ENCODE measurements at places on chromosomes 11 and 22.

- no peak for DNase-seq
These were observed 39.8 kb upstream of the CD82 start for GRCh38 chr11:44525473-44526252.

GRCh38 chr11:69588270-69588669, 52.7 kb upstream of the CCND1 start:
- no peak for DNase-seq

GRCh38 chr11:104104664-104105063, 59.3 kb downstream of the PDGFD start:
- DNase-seq: no peak

- DNase-seq: no peak
These were observed 128.2 kb upstream of the ZBED5 start for GRCh38 chr11:10986006-10986405.

DNA sequence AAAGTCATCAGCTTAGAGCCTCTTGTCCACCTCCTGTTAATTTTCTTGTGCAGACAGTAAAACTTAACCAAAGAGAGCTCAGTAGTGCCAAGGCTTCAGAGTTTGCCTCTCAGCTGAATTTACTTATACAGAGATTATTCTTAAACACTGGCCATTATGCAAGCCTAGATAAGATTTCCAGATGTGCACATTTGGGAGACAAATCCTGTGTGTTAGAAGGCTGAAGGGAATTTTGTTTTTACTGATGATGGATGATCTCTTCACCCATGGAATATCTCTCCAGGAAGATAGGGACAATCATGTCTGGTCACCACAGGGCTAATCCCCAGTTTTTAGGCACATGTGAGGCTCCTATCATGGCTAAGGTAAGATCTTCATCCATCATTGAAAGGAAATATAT, 157.6 kb upstream of the FAT3 start:
- DNase-seq: no peak

- DNase-seq: no peak
These were observed 12.8 kb downstream of the DGCR2 start for GRCh38 chr22:19109198-19110063.

- no peak for DNase-seq
These were observed 9.8 kb upstream of the TSSC4 start for GRCh38 chr11:2390725-2391151.

DNA sequence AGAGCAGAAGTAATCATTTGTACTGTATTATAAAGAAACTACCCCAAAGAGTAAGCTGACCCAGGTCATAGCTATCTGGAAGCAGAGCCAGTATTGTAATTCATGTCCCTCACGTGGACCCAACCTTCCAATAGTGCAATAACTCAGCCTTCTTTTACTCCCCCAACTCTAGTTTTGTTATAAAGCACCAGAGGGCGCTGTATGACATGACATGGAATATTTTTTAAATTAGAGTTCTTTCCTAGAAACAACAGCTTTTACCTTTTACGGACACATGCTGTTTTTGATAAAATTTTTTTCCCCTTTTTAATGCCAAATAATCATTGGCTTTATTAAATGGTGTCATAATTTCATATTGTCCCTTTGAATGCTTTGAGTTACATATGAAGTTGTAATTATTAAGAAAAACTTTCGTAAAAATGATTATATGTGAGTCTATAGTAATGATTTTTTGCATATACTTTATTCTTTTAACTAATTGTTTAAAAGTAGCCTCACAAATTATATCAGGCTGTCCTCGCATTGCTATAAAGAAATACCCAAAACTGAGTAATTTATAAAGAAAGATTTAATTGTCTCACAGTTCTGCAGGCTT, 76.9 kb downstream of the DKK3 start:
- no peak for DNase-seq

DNA sequence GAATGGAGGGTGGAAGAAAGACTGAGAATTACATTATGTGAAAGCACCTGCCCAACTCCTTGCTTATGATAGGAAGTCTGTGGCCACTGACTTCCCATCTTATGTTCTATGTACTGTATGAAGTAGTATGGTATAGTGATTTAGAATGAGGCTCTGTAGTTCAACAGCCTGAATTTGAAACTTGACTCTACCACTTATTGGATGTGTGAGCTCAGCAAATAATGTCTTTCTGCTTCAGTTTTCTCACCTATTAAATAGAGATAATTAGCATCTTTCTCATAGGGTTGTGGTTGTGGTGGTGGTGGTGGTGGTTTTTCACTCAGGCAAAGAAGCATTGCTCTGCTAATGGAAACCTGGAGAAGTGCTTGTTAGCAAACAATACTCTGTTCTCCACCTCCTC, 121.6 kb downstream of the PAX6 start:
- DNase-seq: no peak

DNA sequence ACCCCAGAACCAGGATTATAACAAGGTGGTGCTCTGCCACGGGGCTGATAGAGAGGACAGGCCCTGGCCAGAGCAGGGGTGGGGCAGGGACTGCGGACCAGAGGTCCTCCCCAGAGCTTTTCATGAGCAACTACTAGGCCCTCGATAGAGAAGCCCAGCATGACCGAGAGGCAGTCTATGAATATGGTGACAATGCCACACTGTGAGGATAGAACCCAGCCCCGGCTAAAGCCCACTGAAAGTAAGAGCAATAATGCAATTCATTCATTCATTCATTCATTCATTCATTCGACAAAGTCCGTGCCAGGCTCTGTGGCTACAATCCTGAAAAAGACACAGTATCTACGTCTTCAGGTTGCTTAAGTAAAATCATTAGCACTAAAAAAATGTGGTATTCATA, 35.6 kb upstream of the CD5 start:
- DNase-seq: no peak

DNA sequence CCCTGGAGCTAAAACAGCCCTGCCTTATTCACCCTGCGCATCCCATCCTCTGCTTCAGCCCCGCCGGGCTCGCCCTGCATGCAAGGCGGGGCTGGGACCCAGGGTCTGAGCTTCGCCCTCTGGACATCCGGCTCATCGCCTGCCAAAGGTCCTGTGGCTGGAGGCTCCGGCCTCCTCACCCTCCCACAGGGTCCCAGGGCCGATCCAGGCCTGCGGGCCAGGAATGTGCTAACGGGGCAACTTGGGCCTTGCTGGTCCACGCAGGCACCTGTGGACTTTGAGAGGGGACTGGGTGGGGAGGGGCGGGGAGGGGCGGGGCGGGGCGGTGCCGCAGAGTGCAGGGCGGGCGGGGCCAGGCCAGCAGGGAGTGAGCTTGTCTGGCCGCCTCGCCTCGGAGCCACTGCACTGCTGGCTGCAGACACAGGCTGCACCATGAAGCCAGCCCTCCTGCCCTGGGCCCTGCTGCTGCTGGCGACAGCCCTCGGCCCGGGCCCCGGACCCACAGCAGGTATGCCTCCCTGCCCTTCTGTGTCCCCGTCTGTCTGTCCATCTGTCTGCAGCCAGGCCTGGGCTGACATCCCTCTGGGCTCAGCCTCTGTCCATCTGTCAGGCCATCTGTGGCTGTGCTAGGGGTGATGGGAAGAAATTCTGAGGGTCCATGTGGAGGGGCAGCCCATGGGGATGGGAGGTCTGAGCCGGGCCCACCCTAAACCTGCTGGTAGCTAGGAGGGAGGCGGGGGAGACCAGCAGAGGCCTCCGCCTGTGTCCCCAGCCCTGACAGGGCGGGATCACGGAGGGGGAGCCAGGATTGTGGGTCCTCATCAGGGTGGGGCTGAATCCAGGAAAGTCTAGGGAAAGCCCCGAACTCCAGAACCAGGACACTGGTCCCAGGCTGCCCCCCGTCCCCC, at the start of gene SUSD2:
TSS of gene SUSD2 (plus strand) at position 400 of the 908 bp plus-strand sequence. CDS start at position 433, 33 bp downstream.
- no peak for DNase-seq

DNA sequence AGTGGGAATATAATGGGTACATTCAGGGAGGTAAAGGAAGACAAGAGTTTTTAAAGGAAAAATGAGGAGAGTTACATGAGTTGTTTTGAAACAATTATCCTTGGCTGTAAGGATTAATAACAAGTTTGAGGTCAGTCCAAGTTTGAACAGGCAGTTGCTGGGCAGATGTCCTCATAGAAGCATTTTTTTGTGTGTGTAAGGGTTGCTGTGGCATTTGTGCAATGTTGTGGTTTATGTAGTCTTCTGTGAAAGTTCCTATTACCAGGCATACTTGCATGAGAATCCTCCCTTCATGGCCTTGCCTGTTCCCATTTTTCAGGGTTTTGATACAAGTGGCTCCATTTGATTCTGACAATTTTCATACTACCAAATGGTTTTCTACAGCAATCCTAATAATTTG, 400.2 kb downstream of the KCNA4 start:
- DNase-seq: no peak

DNA sequence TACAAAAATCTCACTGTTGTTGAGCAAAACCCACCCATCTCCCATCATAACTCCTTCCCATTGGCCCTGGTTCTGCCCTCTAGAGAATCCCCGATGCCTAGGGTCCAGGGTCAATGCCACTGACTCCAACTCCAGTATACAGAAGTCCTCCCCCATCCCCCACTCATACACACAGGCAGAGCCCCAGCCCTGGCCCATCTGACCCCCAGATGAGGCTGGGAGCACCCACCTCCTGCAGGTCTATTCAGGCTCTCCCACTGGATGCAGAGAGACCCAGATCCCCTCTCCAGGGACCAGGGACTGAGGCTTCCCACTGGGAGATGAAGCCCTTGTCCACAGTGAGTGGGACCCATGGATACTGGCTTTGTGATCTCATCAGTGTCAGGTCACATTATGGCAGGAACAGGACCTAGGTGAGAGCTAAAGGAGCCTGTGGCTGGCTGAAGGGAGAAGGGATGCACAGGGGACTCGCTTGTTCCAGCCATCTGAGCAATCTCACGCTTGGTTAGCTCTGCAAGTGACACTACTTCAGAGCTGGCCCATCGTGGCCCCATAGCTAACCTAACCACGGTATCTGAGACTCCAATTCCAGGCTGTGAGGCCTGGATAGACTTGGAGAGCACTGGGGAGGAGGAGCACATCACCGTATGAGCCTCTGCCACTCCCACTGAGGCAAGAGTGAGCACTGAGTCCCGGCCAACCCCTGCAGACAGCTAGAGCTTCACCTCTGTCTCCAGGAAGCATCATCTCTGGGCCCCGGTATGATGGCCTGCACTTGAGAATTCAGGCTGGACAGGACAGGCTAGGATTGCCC, 35.7 kb downstream of the TRIM29 start:
- no peak for DNase-seq

DNA sequence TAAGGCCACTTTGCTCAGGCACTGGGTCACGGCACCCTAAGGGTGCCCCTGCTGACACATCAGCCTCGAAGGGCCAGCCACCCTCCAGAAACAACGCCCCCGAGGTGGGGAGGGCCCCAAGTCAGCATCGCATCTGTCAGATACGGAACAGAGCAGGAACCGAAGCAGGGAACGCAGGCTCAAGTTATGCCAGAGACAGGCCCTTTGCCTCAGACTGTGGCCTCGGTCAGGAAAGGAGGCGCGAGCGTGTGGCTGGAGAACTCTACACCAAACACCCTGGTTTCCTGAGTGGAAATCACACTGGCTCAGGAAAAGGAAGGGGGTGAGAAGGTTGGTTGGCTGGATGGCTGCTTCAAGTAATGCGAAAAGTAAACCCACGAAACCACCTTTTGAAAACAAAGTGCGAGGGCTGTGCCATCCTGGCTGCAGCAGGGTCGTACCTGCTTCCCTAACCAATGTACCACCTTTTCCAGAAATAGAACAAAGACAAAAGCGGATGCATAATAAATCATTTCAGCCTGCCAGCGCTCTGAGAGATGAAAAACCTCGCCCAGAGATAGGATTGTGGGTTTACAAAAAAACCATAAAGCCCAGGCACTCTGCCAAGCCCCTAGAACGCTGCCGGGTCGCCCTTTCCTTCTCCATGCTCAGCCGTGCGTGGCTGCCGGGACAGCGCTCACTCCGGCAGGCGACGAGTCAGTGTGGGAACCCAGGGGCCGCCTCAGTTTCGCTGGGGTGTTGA, 38.6 kb downstream of the TRMU start:
- DNase-seq: no peak

- DNase-seq: no peak
These were observed 30.0 kb upstream of the CXCR5 start for GRCh38 chr11:118853678-118854077.

GRCh38 chr22:33889748-33890147, 30.5 kb downstream of the LARGE1 start:
- DNase-seq: no peak

DNA sequence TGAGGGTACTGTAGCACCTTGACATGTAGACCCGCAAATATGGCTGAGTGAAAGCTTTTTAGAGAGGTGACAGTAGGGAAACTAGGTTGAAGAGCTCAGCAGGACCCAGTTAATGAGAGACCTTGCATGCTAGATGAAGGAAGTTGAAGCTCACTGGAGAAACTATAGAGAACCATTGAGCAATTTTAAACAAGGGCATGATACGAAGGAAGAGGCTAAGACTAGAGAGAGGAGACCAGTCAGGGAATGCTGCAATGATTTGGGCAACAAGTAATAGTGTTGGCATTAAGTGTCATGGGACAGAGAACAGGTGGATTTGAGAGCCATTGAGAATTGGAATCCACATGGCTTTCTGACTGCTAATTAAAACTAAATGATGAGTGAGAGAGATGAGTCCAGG, 4.1 kb downstream of the OLFML1 start:
- DNase-seq: no peak

DNA sequence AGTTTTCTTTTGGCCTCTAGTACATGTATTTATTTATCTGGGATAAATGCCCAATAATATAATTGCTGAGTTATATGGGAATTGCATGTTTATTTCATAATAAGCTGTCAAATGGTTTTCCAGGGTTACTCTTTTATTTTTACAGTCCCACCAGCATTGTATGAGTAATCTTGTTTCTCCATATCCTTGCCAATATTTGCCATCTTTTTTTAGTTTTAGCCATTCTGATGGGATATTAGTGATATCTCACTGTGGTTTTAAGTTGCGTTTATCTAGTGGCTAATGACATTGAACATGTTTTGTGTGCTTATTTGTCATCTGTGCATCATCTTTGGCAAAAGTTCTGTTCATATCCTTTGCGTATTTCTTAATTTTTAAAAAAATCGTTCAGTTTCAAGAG, 372.8 kb upstream of the CCDC179 start:
- DNase-seq: no peak

DNA sequence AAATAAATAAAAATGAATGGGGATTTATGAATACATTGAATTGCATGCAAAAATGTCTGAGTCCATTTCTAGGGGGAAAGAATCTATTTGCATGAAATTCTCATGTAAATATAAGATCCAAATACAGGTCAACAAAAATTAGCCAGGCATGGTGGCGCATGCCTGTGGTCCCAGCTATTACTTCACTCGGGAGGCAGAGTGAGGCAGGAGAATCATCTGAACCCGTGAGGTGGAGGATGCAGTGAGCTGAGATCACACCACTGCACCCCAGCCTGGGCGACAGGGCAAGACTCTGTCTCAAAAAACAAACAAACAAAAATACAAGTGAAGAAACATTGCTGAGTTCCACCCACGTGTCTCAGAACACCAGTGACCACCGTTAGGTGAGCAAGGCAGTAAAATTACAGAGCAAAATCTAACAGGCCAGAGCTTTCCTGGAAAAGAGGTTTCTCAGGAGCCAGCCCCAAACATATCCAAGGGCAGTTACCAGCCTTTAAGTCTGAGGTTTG, 17.3 kb downstream of the PACSIN2 start:
- no peak for DNase-seq

Data from stimulated activated CD8-positive, alpha-beta memory T cell treated with anti-CD3 and anti-CD28 coated beads, Interleukin-15, amount 100 ng/mL, for 48 hours (primary cell).